ENCODE measurements at places on chromosomes 5 and 9.

- DNase-seq: no peak
Observed at GRCh38 chr9:79220666-79221065, 351.1 kb upstream of the TLE4 start.

DNA sequence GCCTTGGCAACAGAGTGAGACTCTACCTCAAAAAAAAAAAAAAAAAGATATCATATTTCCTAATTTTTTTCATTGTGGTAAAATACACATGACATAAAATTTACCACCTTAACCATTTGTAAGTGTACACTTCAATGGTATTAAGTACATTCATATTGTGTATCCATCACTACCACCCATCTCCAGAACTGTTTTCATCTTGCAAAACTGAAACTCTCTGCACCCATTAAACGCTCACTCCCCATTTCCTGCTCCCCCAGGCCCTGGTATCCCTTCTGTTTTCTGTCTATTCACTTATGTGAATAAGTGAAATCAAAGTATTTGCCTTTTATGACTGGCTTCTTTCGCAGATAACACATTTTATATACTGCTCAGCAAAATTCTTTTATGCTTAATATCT lies 12.8 kb downstream of the LRRC8A start:
- DNase-seq: no peak

GRCh38 chr5:146717951-146718350 lies 160.6 kb downstream of the PPP2R2B start:
- DNase-seq: no peak

DNA sequence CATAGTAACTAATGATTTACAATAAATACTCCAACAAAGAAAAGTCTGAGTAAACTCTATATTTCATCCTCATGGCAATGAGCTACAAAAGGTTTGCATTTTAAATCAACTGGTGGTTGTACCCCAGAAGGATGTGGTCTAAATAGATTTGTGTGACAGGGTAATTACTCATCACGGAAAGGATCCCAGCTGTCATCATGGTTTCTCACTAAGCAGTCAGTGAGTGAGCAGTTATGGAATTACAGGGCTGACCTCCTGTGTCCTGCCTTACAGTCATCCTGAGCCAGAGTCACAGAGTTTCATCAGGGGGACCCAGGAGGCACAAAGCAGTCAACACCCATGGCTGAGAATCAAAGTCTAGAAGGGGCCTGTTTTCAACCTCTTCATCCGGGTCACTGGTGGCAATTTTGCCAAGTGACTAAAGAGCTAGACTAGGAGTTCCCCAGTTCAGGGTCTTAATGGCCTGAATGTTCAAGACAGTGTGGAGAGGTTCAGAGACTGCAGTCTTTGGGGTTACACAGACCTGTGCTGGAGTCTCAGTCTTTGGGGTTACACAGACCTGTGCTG lies 210.7 kb upstream of the SLC24A2 start:
- DNase-seq: no peak

- DNase-seq: no peak
Observed at GRCh38 chr9:108775901-108776306, 79.9 kb downstream of the ACTL7B start.

- peak; percentile 44 for DNase-seq
Observed at GRCh38 chr5:125411071-125411743, 664.8 kb upstream of the ZNF608 start.

DNA sequence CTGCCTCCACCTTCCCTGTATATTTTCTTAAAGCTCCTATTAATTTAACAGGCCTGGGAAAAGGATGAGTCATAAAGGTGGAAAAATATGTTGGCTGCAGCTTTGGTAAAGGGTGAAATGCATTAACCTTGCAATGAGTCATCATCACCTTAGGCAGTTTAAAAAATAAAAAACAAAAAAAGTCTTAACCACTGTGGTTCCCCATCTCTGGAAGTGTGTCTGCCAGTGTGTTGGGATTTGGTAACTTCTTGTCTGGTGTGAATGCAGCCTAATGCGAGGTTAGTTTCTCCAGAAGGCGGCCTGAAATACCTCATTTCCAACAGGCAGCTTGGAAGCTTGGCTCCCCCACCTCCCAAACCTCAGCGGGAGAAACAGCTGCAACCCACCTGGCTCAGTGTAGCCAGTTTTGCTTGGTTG lies 265.3 kb upstream of the GAS1 start:
- DNase-seq: no peak

- DNase-seq: no peak
Observed at GRCh38 chr5:31396611-31397295, 135.1 kb downstream of the DROSHA start.

DNA sequence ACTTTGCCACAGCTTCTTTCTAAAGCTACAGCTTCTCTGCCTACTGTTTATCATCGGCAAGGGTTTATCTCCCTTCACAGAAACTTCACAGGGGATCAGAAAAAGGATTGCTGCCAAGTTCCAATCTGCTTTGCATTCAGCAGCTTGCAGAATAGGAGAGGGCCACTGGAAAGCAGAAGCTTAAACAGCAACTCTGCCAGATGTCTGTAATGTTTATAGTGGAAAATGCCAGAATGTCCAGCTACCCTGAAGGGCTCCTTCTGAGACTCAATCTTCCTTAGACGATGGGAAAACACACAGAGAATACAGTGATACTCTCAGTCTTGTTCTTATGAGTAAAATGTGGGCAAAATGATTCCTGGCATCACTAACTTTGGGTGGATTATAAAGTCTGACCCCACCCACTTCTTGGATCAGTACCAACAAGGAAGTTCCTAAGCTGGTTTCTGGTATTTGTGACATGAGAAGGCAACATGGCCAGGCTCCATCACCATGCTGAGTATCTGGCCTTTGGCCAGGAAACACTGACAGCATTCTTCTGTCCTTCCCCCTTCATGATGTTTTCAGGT lies 19.0 kb downstream of the STOM start:
- no peak for DNase-seq

- DNase-seq: no peak
Observed at GRCh38 chr9:111965566-111966019, 69.0 kb downstream of the UGCG start.

- DNase-seq: no peak
Observed at GRCh38 chr9:136840140-136840876, 2.0 kb upstream of the AJM1 start.

Data from NCI-H748 treated with DMSO at 0.1 percent for 48 hours (cell line).